ENCODE measurements at places on chromosomes 12 and 14.

DNA sequence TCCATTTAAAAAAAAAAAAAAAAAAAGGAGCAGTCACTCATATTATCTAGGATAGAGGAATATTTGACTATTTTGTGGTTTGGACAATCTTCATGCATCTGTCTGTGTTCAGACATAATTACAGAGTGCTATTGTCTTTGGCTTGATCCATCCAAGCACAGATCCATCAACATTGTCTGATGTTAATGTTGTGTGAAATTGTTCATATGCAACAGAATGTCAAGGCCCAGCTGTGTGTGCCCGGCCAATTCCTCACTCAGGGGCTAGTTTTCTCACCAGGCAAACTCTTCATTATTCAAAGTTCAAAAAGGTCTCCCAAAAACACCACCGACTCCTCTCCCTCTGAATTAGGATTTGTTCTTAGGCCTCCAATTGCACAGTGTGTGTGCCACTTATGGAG, 324.9 kb upstream of the TMTC1 start:
- DNase-seq, result no peak

- no peak for DNase-seq
Measured at GRCh38 chr12:109567296-109567695, 6.0 kb downstream of the MMAB start.

GRCh38 chr12:128702371-128702770, 121.4 kb downstream of the SLC15A4 start:
- DNase-seq, result no peak

- no peak for DNase-seq
Measured at GRCh38 chr14:90266441-90267154, 10.2 kb downstream of the PSMC1 start.

GRCh38 chr12:110343114-110343513, 60.4 kb downstream of the ANAPC7 start:
- DNase-seq, result no peak

GRCh38 chr14:67833403-67833802, 13.8 kb downstream of the RAD51B start:
- DNase-seq, result no peak

GRCh38 chr12:114789276-114789675, 105.3 kb upstream of the TBX3 start:
- no peak for DNase-seq

- peak; percentile 77 for DNase-seq
Measured at GRCh38 chr12:10673659-10674384, at the start of gene STYK1. Gene STYK1 (minus strand): TSS chr12:10674052. CDS start chr12:10634618, 39,434 bp downstream.

DNA sequence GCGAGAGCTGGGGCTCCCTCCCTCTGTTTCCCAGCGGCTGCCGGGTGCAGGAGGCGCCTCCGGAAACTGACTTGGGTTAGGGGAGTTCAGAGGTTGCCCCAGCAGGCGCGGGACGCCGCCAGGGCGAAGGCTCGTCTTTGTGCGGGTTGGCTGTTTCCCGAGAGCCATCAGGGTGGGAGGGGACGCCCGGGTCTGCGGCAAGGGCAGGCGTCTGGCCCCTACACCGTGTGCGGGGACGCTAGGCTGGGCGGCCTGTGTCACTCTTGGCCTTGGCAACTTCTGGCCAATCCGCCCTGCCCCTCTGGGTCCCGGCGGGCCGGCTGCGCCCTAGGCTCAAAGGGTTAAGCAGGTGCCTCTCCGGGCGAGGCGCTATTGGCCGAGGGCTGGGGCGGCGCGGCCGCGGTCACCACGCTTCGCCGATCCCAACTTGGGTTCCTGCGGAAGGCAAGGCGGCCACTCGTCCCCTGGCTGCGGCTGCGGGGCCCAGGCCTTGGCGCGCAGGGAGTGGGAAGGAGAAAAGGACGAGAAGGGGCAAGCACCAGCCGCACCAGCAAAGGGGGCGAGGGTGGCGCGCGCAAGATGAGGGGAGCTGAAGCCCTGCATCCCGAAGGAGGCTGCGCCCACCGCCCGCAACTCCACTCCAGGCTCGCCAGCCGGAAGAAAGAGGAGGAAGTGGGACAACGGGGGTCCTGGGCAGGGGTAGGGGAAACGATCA, 5.6 kb upstream of the NPAS3 start:
- no peak for DNase-seq

DNA sequence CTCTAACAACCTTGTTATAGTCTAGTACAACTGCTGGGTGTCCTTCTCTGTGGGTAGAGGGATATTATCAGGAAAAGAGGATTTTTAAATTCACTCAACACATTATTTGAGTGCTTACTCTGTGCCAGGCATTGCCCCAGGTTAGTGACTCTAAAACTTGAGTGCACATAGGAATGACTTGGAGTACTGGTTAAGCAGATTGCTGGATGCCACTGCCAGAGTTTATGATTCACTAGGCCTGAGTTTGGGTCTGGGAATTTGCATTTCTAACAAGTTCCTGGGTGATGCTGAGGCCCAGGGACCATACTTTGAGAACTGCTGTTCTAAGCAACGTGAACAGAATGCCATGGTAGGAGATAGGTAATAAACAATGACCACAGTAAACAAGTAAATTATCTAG, 96.6 kb downstream of the CFAP54 start:
- DNase-seq, result no peak

GRCh38 chr14:56944397-56944796, 134.1 kb upstream of the OTX2 start:
- no peak for DNase-seq

DNA sequence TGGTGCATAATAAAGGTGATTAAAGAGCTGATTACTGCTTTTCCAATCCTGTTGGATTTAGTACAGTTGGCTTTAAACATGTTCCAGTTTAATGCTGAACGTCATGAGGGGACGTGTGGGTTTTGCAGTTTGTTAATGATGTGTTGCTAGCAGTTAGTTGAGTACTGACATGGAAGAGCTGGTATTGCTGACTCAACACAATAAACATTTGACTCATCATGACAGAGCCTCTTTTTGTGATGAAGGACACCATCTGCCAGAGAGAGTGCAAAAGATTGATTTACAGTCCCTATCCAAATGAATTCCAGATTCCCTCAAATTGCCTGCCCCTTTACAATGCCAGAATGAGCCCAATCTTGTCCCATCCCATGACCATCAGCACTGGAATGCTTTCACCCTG, 346.2 kb upstream of the PRICKLE1 start:
- no peak for DNase-seq

- DNase-seq, result no peak
Measured at GRCh38 chr12:101115326-101115725, 94.7 kb downstream of the SLC5A8 start.

DNA sequence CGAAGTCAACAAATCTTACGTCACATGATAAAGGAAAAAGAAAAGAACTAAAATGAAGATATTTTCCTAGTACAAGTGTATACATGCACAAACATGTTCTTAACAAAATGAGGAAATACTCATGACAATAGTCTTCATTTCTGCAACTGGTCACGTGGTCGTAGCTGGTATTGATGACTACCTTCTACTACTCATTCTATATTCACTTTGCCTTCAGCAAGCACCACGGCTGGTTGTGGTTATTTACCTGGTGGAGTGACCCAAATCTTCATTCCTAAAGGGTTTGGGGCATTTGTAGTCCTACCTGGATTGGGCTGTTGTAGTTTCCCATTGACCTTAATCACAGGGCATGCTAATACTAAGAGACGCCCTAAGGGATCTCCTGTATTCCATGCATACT, 51.2 kb downstream of the FIGNL2 start:
- no peak for DNase-seq

DNA sequence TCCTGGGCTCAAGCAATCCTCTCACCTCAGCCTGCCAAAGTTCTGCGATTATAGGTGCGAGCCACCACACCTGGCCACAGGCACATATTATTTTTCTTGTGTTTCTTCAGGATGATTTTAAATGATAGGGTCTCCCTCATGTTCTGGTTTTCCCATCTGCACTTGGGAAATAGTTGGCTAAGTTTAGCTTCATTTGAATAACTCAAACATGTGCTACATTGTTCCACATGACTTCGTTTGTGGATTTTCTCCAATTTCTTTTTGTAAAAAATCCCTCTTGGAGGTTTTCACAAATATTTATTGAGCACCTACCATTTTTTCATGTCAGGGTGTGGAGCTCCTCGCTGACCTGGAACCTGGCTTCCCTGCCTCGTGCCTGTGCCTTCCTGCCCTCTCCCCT, 55.2 kb upstream of the GNPNAT1 start:
- DNase-seq, result no peak

DNA sequence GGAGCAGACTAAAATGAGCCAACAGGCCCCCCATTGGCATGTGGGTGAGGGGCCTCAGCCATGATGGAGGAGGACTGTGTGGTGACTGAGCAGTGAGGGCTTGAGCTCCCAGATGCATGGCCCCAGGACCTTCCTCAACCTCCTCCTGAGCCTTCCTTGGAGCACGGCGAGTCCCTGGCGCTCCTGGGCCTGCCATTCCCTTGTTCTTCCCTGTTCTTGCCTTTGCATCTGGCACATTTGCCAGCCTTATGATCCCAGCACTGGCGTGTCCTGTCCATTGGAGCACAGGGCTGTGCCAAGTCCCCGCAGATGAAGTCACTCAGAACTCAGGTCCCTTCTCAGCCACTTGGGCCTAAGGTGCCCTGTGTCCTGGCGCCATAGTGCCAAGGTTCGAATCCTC, 40.3 kb upstream of the MEG3 start:
- no peak for DNase-seq

DNA sequence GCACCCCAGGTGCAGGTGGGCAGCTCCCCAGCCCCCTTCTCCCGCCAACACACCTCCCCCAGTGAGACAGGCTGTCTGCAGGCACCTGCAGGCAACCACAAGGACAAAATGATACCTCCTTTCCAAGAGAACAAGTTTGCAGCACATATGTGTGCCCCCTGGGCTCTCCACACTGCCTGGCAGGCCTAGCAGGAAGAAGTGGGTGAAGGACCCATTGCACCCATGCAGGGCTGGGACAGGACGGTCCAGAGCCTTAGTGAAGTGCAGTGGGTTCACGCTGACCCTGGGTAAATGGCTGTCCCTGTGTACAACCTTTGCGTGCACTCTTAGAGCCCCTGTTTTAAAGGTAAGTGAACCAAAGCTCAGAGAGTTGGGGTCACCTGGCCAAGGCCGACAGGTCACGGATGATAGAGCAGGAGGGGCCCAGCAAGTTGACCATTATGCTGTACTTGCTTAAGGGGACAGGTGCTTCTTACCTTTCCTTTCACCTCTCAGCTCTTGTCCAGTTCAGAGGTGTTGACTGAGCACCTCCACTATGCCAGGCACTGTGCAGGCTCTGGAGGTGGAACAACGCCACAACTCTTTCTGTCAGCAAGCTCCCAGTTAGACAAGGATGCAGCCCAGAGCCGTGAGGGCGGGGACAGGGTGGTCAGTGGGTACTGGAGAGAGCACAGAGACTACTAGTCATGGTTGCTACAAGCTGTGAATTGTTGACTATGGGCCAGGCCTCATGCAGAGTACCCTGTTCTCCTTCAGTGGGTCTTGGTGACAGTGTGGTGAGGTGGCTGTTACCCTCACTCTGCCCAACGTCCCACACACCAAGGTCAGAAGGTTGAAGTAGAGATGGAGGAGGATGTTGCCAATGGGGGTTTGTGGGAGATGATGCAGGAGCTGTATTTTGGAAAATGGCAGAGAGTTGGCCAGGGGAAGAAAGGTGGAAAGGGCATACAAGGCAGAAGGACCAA, 125.9 kb downstream of the PAPOLA start:
- no peak for DNase-seq

GRCh38 chr14:32367516-32367915, 38.4 kb downstream of the AKAP6 start:
- DNase-seq, result no peak

- no peak for DNase-seq
Measured at GRCh38 chr12:57142121-57142520, 5.3 kb downstream of the LRP1-AS start.

- no peak for DNase-seq
Measured at GRCh38 chr14:33369041-33369440, 430.4 kb downstream of the NPAS3 start.

GRCh38 chr12:27969624-27970400, 2.7 kb downstream of the PTHLH start:
- DNase-seq, result peak; percentile 86

GRCh38 chr14:93943052-93943451, 15.9 kb downstream of the FAM181A start:
- DNase-seq, result no peak

DNA sequence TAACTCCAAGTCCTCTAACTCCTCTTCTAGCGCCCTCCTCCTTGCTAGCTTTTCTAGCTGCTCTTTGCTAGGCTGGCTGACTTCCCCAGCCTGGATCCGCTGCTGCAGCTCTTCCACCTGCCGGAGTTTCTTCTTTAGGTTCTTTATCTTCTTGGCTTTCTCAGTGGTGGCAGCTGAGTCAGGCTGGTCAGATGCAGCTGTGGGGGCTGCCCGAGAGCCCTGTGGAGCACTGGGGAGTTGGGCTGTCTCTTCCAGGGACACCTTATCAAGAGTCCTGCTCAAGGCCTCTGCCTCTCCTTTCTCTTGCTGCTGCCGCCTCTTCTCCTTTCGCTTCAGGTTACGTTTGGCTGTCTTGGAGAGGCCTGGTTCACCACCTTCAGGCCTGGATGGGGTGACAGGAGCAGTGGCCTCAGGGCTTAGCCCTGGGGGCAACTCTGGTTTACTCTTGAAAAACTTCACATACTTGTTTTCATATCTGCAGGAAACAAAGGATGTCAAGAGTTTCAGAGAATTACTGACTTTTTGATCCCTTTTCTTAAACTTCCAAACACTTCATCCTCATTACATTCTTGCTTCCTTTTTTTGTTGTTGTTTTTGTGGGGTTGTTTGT, 25.7 kb downstream of the PYM1 start:
- DNase-seq, result no peak

DNA sequence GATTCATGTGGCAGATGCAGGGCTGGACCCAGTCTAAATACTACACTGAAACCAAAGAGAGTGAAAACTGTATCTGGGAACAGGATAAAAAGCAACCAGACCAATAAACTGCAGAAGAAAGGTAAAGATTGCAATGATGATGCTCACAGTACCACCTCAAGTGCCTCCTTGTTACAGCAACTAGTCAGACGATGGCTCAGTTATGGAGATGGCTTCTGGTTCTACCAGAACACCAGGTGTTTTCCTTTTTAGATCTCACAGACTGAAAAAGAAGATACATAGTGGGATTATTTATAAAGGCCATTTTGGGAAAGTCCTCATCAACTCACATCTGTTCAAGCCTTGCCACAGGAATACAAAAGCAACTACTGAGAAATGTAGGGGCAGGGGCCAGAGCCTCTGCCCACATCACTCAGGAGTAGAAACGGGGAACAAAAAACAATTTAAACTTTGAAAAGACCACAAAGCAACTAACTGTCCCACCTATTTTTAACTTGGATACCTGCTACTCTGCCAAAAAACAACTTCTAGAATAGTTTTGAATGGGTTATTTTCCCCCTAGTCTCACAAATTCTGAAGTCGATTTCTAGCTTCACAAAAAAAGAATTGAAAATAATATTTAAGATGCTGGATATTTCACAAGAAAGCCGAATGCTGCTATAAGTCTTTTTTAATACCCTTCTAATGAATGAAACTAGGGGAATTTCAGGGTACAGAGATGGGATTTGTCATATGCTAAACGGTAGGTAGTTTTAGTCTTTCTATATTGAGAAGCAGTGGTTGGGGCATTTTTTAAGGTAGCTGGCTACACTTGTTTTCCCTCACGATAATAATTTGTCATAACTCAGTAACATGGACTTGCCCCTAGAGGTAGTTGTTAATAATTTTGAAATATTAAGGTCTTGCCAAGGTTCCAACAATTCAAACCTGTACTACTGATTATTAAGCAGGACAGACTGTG, 197.2 kb upstream of the TMPO start:
- DNase-seq, result no peak
